A673 (cell line): ENCODE measurements at places on chromosomes 2 and 18. TPM values are rescaled to one million over a fixed set of nuclear protein-coding genes. Genes with fewer than 3 reads are reported as not detected.

The GPR35 gene
- total RNA-seq: 2.7 and 2.9 TPM in 2 replicates

The GALNT5 gene
- total RNA-seq: not detected in 2 replicates

The CENPA gene
- 59.2 and 66.3 TPM in 2 replicates for total RNA-seq

The MROH2A gene
- 0.92 and 1.3 TPM in 2 replicates for total RNA-seq

The FNDC4 gene
- 1.3 and 3.1 TPM in 2 replicates for total RNA-seq

The CNDP1 gene
- not detected in 2 replicates for total RNA-seq

The UPP2 gene
- total RNA-seq: not detected in 2 replicates

The SOCS6 gene
- total RNA-seq: 15.5 and 20.1 TPM in 2 replicates

The AOX1 gene
- total RNA-seq: 2.4 and 3.1 TPM in 2 replicates

The TUBA4B gene
- not detected in 2 replicates for total RNA-seq

The CXCR1 gene
- total RNA-seq: not detected in 2 replicates

The DSG2 gene
- total RNA-seq: 0.11 TPM in 1 of 2 replicates, not detected in the other

The SKOR2 gene
- not detected in 2 replicates for total RNA-seq

The IL1RL2 gene
- not detected in 2 replicates for total RNA-seq

The ANKRD30B gene
- total RNA-seq: not detected in 2 replicates

The DSG4 gene
- total RNA-seq: not detected in 2 replicates

The DYSF gene
- total RNA-seq: 0.04 and 0.24 TPM in 2 replicates

The KCNS3 gene
- 12.7 and 15.8 TPM in 2 replicates for total RNA-seq

The MYO5B gene
- total RNA-seq: 0.30 TPM in 1 of 2 replicates, not detected in the other

The ASB18 gene
- not detected in 2 replicates for total RNA-seq

The CRYGD gene
- not detected in 2 replicates for total RNA-seq

The TDRD15 gene
- not detected in 2 replicates for total RNA-seq

The GALNT3 gene
- 2.5 and 4.6 TPM in 2 replicates for total RNA-seq

The RIF1 gene
- 111 and 112 TPM in 2 replicates for total RNA-seq

The GPAT2 gene
- total RNA-seq: not detected in 2 replicates

The TWIST2 gene
- not detected in 2 replicates for total RNA-seq

The EMX1 gene
- total RNA-seq: not detected in 2 replicates

The HSBP1L1 gene
- 1.1 and 1.9 TPM in 2 replicates for total RNA-seq

The SPP2 gene
- total RNA-seq: not detected in 2 replicates
